ENCODE measurements at places on chromosomes 3 and 15.

GRCh38 chr3:180093535-180093934 is 56.8 kb upstream of the PEX5L start:
- DNase-seq = no peak

DNA sequence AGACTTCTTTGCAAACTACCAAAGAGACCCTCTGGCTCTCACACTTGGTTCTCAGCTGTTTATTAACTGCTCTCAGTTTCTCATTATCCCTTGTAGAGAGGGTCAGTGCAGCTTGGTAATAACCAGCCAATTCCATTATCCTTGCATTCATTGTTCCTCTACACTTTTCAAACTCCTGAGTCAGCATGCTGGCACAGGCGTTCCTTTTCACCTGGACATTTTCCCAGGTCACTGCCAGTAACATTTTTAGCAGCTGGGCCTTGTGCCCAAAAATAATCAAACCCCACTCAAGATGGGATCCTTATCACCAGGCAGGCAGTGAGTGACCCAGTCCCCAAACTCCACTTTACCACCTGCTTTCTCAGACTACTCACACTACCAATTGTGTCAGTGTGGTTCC is 4.8 kb upstream of the SUMF1 start:
- DNase-seq = no peak

GRCh38 chr15:85825719-85826118 is 31.0 kb upstream of the KLHL25 start:
- no peak for DNase-seq

DNA sequence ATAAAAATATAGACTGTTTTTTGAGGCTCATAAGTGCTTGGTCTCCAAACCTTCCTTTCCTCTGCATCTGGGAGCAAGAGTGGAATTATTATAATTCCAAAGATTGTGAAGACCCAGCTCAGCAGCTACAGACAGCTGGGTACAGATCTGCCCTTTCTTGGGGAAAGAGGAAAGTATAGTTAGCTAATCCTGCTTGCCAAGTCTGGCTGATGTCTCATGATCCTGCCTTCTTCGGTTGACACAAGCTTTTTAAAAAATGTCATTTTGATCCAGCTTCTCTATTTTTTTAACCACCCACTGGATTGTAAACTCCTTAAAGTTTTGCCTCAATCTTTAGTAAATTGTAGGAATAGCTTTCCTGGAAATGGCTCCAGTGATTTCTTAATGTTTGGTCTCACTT is 181.1 kb downstream of the LRTM1 start:
- DNase-seq = no peak

DNA sequence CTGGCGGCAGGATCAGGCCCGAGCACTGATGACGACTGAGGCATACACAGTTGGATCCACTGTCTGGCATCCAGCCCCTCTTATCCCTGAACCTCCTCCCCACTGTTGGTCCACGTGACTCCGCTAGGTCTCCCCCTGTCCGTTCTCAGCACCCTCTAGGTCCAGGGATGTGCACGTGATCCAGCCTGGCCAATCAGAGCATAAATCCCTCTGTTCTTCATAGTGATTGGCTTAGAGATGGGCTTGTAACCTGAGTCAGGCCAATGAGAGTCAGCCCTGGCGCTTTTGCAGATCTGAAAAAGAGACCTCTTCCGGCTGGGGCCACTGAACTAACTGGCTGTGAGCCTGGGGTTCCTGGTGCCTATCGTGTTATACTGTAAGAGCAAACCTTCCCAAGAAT is 20.5 kb upstream of the IQSEC1 start:
- no peak for DNase-seq

GRCh38 chr15:83499476-83499875 is 52.3 kb downstream of the SH3GL3 start:
- DNase-seq = no peak

All from activated CD8-positive, alpha-beta memory T cell treated with anti-CD3 and anti-CD28 coated beads for 48 hours (primary cell).